NCI-H748 treated with DMSO at 0.1 percent for 48 hours (cell line): ENCODE measurements at places on chromosomes 2 and 18.

DNA sequence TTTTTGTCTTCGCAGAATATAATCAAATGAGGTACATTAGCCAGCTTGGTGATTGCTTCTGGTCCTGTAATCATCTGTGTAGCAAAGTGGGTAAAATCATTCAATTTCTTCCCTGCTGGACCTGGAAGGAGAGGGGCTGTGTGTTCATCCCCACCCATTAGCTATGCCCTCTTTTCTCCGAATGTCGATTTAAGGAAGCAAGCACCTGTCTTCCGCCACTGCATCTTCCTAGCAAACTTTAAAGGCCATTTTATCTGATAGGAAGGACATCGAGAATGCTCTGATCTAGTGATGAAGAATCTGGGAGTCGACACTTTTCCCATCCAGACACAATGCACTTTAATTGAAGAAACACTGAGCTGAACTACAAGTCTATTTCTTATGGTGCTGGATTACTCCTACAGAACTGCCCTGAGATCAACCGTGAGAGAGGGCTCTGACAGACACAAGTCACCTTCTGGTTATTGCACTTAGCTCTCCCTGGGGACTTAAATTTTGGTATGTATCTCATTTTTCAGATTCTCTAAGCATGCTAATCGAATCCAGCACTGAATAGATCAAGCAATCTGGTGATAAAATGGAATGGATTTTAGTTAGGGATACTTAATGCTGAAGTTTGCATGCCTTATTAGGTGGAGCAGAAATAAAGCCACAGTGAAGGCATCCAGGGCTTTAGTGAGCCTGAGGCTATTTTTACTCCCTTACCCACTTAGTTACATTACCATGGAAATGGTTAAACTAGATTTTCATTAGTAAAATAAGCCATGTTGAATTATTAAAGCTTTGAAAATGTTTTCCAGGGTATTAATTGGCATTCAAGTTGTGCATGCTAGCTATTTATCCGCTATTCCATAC, 1.3 kb downstream of the NYAP2 start:
- DNase-seq = peak; percentile 36

GRCh38 chr2:195009202-195009601, 647.8 kb upstream of the SLC39A10 start:
- no peak for DNase-seq

- no peak for DNase-seq
Observed at GRCh38 chr2:68594041-68594440, 49.3 kb upstream of the PROKR1 start.

- no peak for DNase-seq
Observed at GRCh38 chr2:28544405-28544921, 48.6 kb downstream of the PLB1 start.

DNA sequence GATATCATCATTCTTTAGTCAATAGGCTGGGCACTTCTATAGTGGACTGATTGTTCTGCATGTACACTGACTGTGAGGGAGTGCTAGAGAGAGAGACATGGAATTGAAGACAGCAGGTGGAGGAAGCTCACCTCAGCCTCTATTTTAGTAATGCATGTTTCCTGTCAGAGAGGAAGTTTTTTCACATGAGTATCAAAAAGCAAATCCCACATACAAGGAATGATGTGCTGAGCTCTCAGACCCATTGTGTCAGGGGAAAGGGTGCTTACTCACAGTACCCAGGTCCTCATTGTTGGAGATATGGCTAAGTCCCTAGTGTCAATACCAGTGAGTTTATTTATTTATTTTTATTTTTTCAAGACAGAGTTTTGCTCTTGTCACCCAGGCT, 9.9 kb upstream of the CDK15 start:
- DNase-seq = no peak

GRCh38 chr2:108945969-108946368, 43.1 kb downstream of the EDAR start:
- DNase-seq = no peak

DNA sequence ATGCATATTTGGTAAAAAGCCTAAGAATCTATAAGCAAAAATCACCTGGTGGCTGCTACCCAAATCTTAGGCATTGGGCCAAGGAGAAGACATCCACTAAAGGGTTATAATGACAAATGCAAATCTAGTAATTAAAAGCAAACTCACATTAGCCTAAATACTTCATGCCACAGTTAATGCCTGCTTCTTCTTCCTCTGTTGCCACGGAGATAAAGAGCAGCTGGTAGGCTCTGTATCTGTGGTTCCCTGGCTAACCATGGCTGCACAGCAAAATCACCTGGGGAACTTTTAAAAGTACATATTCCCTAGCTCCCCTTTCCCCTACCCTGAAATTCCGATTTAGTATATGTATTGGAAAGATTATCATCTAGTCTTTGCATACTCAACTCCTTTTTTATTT, 114.3 kb downstream of the LNPK start:
- DNase-seq = no peak
